ENCODE measurements at places on chromosomes 2 and 18.

- no peak for DNase-seq
Observed at GRCh38 chr2:221572821-221573429, 821 bp upstream of the EPHA4 start.

DNA sequence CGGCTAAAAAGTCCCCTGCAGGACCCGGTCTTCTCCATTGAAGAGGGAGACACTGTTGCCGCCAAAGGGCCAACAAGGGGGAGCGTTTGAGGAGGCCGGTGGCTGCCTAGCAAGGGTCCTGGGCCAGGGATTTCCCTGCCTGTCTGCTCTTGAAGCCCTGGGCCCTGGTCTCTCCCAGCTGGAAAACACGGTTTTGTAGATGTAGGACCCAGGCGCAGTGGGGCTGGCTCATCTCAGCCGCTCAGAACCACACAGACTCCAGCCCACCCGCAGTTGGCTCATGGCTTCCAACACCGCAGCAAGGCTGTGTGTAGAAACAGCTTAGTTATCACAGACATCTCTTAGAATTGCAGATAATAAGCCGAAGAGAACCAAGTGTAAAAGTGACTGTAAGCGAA lies 57.1 kb upstream of the TWIST2 start:
- DNase-seq, result no peak

- DNase-seq, result no peak
Observed at GRCh38 chr2:11768946-11769345, 22.5 kb downstream of the LPIN1 start.

DNA sequence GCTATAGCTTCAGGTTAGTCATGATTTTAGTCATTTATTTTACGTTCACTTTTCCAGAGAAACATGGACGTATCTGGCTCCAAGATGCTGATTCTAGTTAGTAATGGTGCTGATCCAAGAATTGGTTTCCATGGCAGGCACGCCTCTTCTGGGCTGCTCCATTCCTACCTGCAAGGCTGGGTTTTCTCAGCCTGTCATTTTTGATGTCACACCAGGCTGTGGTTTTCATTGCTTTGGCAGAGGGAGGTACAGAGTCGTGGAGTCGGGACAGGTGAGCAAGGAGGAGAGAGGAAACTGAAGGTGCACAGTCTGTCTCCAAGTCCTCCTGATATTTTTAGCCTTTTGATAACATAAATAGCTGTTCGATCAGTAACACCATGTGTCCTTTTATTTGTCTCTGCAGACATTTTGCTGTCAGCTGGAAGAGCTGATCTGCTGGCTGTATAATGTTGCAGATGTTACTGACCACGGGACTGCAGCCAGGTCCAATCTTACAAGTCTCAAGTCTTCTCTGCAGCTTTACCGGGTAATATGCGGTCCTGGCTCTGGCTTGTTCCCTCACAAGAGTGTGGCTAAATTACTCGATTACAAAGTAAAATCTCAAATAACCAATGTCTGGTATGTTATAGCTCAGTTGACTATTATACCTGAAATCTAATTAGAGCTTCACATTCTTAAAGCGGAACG lies 17.8 kb downstream of the CEP68 start:
- DNase-seq, result no peak

DNA sequence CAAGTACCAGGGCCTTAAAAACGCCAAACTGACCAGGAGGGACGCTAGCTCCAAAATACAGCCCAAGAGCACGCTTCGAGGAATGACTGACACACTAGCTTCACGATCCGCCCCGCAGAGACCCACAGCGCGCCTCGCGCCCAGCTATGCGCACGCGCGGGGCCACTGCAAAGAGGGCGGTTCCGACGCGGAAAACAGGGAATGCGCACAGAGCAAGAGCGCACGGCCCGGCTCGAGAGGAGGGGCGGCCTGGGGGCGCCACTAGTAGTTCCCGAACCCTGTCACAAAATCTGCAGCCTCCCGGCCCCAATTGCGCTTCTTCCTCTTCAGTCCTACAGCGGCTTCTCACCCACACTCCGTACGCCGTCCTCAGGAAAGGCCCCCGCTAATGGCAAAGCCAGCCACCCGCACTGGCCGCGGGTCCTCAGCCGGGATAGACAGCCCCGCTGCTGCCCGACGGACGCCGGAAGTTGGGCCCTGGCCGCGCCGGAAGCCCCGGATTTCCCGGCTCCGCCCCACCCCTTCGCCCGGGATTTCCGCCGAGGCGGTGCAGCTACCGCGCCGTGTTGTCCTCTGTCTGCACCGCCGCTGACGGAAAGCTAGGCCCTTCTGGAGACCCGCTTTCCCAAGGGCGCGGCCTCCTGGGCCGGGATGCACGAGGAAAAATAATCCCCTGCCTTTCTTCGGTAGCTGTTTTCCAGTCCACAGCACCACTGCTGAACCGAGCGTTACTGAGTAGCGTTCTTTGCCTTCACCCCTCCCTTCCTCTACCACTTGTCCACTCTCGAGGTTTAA lies at the start of gene HDHD2:
TSS of gene HDHD2 (minus strand) at position 472 of the 795 bp plus-strand sequence. CDS start 14,061 bp downstream, outside the sequence.
- peak; percentile 70 for DNase-seq

GRCh38 chr2:86556508-86556907 lies 6.7 kb downstream of the CHMP3 start:
- DNase-seq, result no peak

DNA sequence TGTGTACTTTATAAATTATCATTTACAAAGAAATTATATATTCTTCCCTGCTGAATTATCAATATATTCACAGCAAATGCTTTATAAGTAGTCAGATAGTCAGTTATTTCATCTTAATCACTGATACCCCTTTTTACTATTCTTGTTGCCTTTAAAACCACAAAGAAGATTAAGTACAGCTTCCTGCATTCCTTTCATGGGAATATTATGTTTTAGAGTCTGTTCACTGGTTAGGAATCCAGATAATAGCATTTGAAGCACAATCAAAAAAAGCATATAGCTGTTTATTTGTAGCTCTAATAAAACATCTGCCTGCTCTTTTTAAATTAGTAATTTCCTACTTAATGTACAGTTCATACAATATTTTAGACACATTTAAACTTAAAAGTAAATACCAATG lies 508.9 kb downstream of the FBXO15 start:
- DNase-seq, result no peak

DNA sequence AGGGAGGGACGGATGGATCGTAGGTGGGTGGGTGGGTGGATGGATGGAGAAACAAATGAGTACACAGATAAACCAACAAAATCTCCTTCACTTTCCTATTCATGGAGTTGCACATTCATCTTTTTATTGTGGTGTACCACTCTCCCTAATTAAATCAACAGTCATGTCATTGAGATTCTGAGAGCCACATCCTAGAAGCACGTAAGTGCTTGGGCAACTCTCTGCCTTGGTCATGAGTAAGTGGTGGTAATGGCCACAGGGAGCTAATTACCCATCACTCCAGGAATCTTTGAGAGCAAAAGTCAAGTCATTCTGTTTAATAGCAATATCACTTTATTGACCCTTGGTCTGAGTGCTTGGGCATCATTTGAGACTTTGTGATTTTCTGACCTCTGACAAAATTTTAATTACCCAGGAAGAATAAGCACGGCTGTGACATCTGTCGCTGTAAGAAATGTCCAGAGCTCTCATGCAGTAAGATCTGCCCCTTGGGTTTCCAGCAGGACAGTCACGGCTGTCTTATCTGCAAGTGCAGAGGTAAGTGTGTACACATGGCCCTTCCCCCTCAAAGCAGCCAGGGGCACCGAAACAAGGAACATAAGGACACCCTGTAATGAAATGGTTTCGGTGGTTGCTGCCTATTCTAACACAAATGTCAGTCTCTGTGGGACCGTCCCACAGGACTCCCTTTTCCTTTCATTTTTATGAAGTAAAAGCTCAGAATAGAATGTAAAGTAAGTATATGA lies 85.9 kb downstream of the FEZ2 start:
- no peak for DNase-seq

DNA sequence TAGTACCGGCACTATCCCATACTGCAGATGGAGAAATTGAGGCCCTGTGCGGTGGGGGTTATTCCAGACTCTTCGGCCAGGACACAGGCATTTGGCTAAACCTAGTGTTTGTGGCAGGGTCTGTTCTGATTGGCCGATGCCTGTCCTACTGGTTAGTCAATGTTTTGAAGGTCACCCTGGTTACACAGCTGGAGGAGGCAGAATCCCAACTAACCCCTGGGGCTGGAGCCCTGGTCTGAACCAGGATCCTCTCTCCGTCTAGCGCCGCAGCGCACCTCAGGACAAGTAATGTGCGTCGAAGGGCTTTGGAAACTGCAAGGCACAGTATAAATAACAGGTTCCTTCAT lies 19.4 kb downstream of the TEX44 start:
- no peak for DNase-seq

DNA sequence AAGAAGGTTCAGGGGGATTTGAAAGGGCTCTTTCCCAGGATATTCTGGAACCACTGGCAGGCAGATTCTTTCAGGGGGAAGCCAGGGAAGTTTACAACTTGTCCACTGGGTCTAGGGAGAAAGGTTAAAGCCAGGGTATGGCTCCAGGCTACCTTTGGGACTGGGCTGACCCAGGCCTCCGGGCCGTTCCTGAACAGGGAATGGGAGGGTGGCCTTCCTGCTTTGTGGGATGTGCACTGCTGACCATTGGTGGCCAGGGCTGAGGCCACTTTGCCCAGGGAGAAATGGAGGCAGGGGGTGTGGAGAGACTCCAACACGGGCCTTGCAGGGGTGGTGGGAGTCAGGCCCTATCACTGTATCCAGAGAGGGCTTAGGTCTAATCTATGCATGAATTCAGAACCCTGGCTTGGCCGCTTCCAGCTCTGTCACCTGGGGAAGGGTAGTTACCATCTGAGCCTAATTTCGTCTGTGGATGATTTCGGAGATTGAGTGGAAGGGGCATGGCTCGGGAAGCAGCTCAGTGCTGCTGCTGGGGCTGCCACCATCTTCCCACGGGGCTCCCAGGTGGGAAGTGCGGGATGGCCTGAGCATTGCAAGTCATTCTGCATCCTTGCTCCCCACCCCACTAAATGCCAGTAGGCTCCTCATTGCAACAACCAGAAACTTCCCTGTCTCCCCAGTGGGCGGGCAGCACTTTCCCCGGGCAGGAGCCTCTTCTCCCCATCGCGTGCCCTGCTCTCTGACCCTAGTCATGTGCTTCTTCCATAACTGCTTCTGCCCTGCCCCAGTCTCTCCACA lies 57.1 kb upstream of the OTOF start:
- DNase-seq, result no peak

DNA sequence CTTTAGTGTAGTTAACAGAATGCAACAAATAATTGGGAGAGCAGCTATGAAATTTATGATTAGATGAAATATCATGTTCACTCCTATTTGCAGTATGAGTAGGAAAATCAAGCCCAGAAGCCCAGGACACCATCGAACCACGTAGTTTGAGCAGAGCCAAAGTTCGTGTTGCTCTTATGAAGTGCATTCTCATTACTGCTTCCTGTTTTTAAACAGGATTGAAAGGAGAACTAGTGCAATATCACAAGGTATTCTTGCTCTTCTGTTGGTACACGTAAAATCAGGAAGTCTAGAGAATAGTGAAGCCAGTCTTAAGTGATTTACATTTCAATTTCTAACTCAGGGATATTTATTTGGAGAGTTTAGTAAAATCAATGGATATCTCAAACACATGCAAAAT lies 21.1 kb downstream of the ARHGAP15 start:
- DNase-seq, result no peak

DNA sequence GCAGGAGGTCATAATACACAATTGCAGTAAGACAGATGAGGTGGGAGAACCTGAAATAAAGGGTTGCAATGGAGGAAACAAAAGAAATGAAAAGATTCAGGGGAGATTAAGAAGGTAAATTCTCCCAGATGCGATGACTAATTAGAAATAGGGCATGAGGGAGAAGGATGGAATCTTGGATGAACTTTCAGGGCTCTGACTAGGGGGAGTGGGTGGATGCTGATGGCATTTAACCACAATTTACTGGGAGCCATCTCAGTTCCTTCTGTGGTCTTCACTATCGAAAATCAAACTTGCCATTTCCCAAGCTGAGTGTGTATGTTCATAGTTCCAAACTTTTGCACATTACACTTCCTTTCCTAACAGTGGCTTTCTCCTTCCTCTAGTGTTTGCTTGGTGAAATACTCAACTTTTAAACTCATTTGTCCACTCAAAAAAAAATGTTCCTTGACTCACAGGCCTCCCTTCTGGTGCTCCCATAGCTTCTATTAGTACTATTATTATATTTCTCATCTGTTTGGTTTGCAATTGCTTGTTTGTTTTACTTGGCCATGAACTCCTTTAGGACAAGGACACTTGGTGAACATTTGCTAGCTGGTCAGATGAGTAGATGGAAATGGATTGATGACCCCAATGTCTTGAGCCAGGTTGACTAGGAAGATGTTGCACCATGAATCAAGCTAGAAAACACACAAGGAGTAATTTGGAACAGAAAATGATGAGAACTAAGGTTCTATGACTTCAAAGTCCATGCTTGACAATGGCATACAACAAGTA lies 178.5 kb downstream of the DIS3L2 start:
- DNase-seq, result no peak

DNA sequence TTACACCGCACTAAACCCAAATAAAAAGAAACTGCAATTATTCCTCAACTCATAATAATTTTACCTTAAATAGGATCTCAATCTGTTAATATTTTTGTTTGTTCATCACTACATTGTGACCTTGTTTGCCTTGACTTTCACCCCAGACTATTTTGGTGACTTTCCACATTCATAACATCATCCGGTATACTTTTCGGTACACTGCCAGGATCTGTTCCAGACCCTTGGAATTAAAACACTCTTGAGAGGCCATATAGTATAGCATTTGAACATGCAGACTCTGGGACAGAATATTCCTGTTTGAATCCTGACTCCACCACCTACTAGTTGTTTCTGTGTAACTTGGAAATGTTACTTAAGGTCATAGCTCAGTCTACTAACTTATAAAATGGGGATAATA lies 577.4 kb downstream of the METTL4 start:
- no peak for DNase-seq

- no peak for DNase-seq
Observed at GRCh38 chr2:132697556-132698205, 27.7 kb upstream of the LYPD1 start.

DNA sequence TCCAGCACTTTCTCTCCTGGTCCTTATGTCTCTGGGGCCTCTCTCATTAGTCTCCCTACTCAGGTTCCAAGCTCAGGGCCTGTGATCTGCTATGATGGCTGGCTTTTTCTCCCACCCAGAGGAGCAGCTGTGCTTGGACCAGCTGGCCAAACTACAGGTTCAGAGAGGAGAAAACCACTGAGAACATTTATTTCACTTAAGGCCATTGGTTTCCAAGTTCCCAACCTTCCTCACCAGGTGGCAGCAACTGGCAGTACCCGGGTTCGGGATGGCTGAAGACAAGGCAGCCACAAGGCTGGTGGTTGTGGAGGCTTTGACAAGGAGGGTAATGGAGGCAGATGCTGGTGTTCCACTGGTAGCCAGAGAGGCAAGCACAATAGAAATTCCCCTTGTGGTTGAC lies 29.9 kb upstream of the SELENOI start:
- DNase-seq, result no peak

DNA sequence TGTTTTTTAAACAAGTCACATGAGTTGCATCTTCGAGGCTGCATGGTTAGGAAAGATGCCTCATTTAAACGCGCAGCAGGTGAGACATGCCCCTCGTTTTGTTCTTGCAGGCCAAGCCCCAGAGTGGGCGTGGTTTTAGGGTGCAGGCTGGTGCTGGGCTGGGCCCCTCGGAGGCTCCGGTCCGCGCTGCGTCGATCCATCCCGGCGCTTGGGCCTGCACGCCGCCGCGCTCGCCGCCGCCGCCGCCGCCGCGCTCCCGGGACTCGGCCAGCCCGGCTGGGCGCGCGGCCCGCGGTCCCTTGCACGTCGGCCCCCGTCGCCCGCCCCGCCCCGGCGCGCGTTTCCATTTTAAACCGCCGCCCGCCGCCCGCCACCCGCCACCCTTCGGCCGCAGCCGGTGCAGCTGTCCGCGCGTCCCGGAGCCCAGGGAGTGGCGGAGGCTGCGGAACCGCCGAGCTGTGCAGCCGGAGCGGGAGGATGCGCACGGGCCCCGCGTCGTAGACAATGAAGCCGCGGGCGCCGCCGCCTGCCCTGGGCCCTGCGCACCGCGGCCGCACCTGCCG lies 175.5 kb downstream of the AGAP1 start:
- DNase-seq, result peak; percentile 25

Measured in activated effector memory CD4-positive, alpha-beta T cell treated with Interleukin-2 at 50 U/mL for 16 hours (primary cell).